ENCODE measurements at places on chromosomes 2 and 18.

- no peak for DNase-seq
Measured at GRCh38 chr18:77320971-77321559, 71.4 kb downstream of the GALR1 start.

DNA sequence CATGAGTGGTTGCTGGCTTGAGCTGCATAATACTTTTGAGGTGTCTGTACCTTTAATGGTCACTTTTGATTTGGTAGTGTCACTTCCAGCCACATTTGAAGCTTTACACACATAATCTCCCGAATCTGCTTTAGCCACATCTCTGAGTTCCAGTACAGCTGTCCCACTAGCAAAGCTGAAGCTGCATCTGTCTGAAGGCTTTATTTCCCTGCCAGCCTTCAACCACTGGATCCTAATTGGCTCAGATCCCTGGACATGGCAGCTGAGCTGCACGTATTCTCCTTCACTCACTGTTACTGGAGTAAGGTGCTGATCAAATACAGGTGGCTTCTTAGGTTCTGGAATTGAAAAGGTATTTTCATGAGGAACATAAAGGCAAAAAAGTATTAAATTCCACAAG lies 99.7 kb downstream of the TTN start:
- no peak for DNase-seq

GRCh38 chr2:165825041-165825440 lies 31.0 kb upstream of the GALNT3 start:
- DNase-seq = no peak

DNA sequence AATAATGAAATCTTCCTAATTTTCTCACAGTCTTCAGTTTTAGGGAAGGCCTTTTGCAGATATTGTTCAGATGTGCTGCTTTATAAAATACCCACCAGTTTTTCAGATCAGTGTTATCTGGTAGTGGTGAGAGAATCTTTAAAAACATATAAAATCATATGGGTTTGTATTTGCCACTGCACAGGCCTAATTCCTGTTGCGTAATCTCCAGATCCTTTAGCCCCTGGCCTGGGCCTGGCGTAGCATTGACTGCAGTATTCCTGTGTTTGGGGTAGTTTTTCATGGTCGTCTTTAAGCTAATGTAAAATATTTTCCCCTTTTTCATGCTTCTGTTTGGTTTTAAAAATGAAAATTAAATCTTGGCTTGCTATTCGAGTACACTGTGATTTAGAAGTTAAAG lies 43.2 kb downstream of the TSHZ1 start:
- DNase-seq = no peak

- DNase-seq = no peak
Measured at GRCh38 chr2:1591978-1592907, 152.1 kb downstream of the PXDN start.

- DNase-seq = no peak
Measured at GRCh38 chr2:12361506-12361905, 355.2 kb upstream of the TRIB2 start.

DNA sequence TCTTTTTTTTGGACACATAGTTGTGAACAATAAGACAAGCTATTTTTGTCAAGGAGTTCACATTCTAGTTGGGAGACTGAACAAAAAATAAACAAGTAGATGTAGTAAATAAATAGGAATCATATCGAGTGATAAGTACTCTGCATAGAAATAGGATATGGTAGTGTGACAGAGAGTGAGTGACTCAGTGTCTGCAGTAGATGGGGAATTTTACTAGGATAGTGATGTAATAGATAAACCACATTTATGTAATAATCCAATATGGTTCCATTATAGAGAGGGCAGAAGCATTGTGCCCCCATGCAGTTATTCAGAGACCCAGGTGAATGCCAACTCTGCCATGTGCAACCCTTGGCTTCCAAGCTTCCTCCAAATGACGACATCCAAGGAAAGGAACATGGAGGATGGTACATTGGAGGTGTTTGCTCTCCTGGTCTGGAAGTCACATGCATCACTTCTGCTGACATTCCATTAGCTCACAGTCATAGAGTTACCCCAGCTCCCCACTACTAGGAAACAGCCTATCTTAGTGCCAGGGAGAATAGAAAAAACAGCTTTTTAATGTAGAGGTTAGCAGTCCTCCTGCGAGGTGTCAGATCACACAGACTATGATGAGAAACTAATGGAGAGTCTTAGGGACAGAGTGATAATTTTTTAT lies 595.4 kb downstream of the NYAP2 start:
- DNase-seq = no peak

DNA sequence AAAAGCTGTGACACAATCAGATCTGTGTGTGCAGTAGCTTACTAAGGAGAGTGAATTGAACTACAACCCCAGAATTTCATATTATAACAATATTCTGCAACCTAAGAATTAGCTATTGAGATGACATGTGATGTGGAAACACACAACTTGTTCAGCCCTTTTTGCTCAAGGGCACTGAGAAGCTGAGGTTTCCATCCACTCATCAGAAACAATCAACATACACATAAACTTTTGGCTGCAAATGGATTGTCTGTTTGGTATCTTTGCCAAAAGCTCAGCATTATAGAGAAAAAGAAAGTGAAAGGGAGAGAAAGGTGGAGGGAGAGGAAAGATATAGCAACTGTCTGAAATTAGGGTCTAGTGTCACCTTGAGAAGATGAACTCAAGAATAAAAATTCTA lies 117.2 kb upstream of the KLF7 start:
- DNase-seq = no peak

GRCh38 chr18:22683196-22683676 lies 249.9 kb upstream of the RBBP8 start:
- no peak for DNase-seq

GRCh38 chr2:164972216-164972615 lies 16.9 kb upstream of the SLC38A11 start:
- no peak for DNase-seq

- DNase-seq = no peak
Measured at GRCh38 chr2:228545748-228546145, 364.3 kb upstream of the SPHKAP start.

GRCh38 chr18:74476140-74476539 lies 19.0 kb upstream of the DIPK1C start:
- peak; percentile 12 for DNase-seq

GRCh38 chr2:3209258-3209657 lies 168.4 kb downstream of the EIPR1 start:
- DNase-seq = no peak

DNA sequence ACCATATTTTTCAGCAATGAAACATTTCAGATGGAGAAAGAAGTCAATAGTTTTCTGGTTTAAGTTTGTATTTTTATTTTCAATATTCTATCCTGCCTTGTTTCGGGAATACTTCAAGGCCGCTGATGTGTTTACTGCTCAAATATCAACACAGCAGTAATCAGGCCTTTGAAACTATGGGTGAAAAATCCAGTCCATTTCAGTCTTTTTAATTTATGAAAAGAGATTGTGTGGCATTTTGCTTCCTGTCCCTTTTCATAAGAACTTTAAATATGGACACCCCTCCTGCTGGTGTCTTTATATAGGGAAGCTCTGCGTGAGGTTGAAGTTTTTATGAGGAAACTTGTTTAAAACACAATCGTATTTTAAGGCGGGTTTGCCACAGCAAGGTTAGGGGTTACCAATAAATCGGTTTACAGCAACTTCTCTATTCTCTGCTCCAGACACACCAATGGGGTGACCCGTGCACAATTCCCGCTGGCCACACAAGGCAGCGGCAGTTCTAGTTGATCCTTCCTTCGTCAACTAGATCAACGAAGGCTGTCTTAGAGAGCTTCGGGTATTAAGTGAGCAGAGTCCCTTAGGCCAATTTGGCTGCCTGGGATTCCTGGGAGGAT lies 1.2 kb upstream of the TANC1 start:
- DNase-seq = peak; percentile 36

DNA sequence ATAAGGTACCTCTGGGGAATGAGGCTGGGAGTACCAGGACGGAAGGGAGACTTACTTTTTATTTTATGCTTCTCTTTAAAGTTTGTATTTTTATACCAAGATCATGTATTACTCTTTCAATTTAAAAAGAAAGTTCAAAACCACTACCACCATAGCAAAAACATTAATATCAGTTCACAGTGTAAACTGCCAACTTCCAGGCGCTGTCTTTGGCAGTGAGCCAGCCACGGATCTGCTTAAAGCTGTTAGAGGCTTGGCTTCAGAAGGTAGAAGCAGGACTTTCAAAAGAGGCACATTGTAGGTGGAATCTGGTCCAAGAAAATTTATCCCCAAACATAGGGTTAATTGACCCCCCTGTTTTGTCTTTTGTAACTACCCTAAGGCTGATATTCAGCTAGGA lies 74.8 kb downstream of the B3GNT2 start:
- no peak for DNase-seq

DNA sequence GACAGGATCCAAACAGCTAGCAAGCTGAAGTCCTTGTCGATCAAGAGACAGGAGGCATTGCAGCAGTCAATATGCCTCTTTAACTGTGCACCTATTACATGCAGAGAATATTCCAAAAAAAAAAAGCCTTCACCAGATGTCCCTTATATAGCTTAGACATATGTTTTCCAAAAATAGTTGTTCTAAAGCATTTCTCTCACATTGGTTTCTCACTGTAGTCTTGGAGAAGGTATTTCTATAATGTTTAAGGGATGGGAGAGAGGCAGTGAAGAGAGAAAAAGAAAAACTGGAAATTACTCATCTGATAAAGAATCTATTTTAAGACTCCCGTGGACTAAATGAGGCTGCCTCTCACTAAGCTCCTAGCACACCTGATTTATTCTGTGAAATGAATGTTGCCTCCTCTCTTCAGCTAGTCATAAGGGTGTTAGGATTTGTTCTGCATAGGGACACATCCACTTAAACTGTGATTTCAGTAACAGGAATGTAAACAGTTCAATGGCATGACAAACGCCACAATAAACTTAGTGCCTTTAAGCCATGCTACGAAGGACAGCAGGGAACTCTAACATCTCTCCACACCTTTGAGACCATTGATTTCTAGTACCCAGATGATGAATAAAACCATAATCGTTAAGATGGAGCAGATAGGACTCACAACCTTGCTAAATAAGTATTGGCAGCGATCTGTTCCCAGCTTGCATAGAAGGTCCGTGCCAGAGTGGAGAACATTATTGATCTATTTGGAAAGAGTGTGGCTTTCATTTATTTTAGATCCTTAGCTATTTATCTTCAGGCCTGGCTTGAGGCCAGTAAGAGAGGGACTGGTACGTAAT lies 98.6 kb upstream of the NCK2 start:
- DNase-seq = no peak

- DNase-seq = peak; percentile 68
Measured at GRCh38 chr18:41906528-41907146, 48.4 kb upstream of the PIK3C3 start.

DNA sequence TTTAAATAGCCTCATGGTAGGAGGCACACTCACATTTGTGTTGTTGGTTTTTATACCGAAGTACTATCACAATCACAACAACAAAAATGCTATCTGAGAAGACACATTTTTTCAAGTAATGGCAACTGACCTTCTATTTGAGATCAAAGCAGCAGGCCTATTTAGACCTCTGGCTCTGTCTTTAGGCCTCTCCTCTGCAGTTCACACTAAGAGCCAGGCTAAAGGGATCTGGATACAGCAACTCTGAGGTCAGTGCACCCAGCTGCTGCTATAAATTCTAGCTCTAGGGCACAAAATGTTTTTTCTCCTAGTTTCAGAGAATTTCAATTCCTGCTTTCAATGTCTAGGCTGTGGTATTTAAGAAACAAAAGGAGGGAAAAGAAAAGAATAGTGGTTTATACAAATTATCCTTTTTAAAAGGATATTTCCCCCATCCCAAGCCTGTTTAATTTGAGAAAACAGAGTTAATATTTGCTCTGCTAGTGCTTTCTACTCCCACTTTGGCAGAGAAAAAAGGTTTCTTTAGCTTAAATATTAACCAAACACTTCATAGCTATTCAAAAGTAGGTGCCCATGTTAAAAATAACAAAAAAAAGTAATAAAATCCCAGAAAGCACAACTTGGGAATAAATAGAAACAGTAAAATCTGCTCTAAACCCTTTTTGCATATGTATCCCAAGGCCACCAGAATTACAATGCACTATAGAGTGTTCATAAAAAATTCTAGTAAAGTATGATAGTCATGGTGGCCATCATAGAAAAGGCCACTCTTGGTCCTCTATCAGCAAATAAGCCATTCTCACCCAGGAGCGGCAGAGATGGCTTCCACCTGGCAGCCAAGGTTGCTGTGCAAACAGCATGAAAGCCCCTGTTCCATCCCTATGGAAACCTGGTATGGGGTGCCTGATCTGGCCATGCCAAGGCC lies 293.6 kb upstream of the SESTD1 start:
- DNase-seq = no peak

- DNase-seq = no peak
Measured at GRCh38 chr18:21272016-21272579, 30.1 kb downstream of the GREB1L start.

GRCh38 chr2:120680136-120680761 lies 55.4 kb upstream of the GLI2 start:
- DNase-seq = peak; percentile 70

Data from RKO (cell line).